ENCODE measurements at places on chromosomes 1 and 21. TPM values are rescaled to one million over a fixed set of nuclear protein-coding genes. Genes with fewer than 3 reads are reported as not detected.

Gene VHLL
- total RNA-seq, result 0.27 TPM

Gene HSPB7
- 0.66 TPM for total RNA-seq

Gene CD1D
- not detected for total RNA-seq

Gene TNFRSF18
- total RNA-seq, result not detected

Gene HES2
- total RNA-seq, result 1.1 TPM

Gene PTGFRN
- 28.4 TPM for total RNA-seq

Gene OR2T29
- total RNA-seq, result not detected

Measured in SK-MEL-5 (cell line).